ENCODE measurements at places on chromosomes 6 and 20.

GRCh38 chr6:45003387-45003786, 324.7 kb upstream of the RUNX2 start:
- no peak for DNase-seq

DNA sequence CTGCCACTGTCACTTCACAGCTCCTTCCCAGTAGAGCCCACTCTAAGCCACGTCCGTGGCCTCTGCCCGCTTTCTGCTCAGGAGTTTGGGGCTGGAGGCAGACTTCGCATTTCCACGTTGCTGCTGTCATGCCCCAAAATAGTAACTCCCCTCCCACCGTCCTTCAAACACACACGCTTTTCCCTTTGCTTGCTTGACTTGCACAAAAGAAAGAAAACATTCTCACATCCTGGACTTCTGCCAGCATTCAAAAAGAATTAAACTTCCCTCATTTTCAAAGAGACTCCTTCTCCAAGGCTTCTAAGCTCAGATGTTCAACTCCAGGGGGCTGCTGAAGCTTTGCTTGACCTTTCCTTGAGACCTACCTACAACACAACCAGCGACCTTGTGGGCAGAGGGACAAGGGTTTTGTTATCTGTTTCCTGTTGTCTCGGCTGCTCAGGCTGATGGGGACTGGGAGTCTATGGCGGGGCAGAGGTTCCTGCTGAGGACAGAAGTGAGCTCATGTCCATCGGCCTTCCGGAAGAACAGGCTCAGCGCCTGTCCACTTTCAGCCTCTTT, 263.8 kb upstream of the FOXQ1 start:
- DNase-seq: no peak

- DNase-seq: peak; percentile 74
These were observed 138.0 kb downstream of the HFE start for GRCh38 chr6:26224940-26225847.

DNA sequence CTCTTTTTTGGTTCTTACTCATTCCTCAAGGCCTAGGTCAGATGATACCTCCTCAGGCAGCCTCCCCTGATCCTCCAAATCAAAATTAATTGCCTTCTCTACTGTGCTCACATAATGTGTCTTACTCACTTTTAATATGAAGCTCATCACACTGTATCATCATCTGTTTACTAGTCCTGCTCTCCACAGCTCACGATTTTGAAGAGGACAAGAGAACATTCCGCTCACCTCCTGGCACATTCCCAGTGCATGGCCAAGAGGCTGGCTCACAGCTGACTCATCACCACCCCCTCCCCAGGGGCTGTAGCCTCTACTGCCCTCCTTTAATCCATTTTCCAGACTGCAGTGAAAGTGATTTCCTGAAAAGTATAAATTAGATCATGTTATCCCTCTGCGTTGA, 133.1 kb downstream of the ALDH8A1 start:
- DNase-seq: no peak

DNA sequence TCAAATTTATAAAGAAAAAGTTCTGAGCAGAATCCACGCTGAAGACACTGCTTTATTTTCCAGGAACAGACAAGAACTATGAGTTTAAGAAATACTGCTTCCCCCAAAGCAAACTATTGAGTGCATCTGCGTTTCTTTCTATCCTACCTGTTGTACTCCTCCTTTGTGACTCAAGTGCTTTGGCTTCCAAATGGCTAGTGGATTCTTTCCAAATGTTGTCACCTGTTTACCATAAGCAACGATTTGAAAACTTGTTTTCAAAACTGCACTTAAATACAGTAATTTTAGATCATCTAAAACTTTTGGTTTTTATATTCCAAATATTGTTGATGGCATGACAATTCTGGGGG, 9.5 kb downstream of the PXDC1 start:
- DNase-seq: no peak

GRCh38 chr20:20524756-20525155, 156.9 kb downstream of the INSM1 start:
- DNase-seq: no peak

DNA sequence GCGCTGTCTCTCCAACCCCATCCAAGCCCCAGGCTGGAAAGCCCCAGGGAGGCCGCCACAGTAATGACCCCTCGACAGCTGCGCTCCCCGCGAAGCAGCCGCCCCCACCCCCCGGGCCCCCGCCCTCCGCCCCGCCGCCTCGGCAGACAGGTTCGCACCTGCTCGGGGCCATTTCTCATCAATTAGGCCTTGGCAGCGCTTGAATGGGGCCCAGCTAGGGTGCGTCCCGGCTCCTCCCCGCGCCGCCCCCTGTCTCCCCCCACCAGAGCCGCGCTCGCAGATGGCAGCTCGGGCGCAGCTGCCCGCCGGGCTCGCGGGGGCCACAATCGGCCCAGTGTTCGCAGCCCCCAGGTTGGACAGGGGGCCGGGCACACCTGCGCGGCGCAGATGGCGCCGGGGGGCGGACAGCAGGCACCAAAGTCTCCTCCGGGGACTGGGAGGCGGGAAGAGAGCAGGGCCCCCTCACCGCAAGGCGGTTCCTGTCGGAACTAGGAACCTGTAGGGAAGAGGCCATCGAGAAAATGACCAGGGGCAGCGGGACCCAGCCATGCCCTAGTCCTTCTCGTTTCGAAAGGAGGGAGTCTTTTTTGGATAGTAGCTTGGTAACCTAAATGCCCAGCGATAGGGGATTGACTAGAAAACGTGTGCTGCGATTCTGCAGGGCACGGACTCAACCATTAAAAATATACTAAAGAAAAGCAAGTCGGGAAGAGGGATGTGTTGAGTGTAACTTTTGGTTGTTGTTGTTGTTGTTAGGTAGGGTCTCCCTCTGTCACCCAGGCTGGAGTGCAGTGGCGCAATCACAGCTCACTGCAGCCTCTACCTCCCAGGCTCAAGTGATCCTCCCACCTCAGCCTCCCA, 83.2 kb upstream of the EYA2 start:
- DNase-seq: no peak

GRCh38 chr6:131641554-131641953, 4.5 kb downstream of the ENPP3 start:
- no peak for DNase-seq

DNA sequence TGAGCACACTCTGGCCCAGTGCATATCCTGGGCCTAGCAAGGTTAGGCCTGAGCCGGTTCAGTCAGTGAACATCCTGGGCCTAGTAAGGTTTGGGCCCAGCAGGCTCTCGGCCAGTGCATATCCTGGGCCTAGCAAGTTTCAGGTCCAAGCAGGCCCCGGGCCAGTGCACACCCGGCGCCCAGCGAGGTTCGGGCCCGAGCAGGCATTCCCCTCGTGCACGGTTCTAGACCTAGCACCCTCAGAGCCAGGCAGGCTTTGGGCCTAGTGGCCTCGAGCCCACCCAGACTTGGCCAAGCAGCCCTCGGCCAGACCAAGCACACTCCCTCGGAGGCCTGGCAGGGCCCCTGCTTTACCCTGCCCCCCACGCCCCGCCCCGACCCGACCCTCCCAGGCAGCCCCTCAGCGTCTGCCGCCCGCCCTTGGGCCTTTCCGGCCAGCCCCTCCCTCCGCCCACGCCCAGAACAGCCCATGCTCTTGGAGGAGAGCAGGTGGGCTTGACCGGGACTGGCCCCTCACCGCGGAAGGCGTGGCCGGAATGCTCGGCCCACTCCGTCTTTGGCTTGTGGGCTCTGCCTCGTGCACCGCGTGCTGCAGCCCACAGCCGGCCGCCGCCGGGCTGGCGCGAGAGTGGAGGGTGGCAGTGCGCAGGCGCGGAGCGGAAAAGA, at the start of gene CTCFL:
TSS of gene CTCFL (minus strand) at position 630 of the 666 bp plus-strand sequence. CDS start 935 bp downstream, outside the sequence.
- no peak for DNase-seq

DNA sequence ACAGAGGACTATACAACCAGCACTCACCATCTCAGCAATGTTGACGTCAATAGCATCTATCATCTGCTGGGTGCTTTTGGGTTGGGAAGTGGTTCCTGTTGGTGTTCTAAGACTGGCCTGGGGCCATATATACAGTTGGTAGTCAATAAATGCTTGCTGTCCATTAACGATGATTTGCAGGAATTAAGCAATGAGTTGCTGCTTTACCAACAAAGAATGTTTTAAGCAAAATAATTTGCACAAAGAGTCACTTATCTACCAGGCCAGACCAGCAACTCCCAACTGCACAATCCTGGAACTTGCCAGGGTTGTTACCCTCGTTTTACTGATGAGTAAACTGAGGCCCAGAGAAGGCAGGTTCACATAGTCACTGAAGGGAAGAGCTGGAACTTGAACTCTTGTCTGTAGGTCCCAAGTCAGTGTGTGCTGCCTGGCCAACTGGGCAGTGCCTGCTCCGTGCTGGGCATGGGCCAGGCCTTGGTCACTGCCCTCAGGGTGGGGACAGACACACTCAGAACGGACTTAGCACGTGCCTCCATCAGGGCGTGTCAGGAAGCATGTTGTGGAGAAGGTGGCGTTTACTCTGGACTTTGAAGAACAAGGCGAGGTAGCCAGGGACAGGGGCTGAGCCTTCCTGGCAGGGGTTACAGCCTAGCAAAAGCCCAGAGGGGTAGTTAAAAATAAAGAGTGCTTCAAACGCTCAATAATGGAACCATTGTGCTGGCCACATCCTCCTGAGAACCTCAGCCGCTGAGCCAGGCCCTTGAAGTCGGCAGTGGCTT, 2.5 kb upstream of the SRC start:
- no peak for DNase-seq

DNA sequence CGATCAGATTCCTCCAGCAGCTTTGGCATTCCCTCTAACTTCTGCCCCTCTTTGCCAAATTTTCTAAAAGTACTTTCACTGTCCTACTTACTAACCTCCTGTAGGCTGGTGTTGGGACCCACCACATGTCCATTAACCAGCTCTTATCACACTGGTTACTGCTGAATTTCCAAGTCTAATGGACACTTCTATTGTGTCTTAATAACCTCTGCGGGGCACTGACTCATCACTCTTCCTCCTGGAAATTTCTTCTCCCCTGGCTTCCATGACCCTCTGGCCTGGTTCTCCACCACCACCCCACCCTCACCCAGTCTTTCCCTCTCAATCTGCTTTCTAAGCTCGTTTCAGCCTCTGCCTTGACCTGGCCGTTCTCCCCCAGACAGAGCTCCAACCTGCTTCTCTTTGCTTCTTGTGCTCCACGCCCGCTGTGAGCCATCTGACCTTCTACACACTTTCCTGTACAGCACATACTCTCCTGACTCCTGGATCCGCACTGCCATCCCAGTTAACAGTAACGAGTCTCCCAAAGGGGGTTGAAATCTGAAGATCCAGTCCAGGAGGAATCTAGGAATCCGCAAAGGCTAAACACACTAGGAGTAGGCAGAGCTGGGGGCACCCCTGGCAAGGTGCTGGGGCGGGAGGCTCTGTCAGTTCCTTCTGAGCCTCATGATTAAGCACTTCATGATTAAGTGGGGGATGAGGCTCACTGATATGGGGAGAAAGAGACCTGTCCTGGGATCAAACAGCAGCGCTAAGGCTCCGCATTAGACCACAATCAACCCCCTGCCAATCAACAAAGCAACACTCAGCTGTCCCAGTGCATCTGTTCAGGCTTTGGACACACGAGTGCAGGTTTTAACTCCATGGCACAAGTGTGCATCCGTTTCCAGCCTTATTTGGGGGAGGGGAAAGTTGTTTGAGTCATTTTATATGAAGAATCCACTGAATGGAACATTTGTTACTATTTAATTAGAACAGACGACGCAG, 146.3 kb downstream of the LY86 start:
- no peak for DNase-seq

DNA sequence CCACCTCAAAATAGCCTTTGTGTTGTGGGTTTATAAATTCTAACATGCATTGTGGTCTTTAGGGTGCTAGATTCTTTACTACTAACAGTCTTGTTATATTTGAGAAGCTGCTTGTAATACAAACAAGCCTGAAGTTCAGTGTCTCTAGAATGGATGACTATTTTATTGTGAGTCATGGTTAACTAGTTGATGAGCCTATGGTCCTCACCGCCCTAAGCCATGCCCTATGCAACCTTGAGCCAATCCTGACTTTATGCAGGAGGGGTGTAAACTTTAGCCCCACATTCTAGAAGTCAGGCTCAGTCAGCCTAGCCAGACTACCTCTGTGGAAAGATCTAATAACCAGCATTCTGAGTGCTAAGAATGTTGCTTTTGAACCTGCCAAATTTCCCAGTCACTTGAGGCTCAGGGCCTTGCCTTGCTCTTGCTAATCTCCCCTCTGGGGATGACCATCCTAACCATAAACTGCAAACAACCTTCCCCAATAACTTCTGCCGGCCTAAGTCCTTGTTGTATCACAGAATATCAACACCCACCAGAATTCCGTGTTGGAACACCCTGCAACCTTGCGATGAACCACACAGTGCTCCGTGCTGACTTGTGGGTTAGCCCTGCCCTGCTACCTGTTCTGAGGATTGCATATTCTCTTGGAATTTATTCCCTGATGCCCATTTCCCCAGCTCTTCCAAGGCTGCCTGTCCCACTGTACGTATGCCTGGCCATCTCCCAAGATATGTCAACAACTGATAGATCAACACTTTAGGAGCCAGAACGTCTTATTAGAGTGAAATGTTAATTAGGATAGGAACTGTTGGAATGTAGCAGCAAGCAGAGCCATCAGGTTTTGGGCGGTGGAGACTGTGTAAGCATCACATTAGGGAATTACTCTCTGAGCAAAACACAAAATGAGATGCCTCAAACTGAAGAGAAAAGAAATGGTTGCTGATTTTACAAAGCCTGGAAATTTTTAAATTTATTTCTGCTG, 71.7 kb upstream of the CEP85L start:
- DNase-seq: no peak

DNA sequence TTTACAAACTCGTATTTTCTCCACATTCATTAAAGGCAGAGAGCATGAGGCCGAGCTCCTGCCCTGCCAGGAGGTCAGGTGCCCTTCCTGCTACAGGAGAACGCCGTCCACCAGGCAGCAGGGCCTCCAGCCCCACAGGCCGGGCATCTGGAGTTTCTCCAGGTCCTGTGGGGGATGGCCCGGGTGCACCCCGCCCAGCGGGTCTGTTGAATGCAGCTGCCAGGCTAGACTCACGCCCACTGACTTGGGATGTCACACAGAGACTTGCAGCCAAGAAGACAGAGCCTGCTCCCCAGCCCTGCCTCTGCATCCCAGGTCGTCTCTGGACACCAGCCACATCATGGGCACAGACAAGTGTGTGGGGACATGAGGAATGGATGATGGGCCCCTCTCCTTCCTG, 376.4 kb downstream of the CDH4 start:
- no peak for DNase-seq

GRCh38 chr20:62570897-62571668, 71.2 kb upstream of the SLCO4A1 start:
- DNase-seq: no peak

GRCh38 chr20:1833216-1833615, 62.0 kb upstream of the SIRPA start:
- no peak for DNase-seq

DNA sequence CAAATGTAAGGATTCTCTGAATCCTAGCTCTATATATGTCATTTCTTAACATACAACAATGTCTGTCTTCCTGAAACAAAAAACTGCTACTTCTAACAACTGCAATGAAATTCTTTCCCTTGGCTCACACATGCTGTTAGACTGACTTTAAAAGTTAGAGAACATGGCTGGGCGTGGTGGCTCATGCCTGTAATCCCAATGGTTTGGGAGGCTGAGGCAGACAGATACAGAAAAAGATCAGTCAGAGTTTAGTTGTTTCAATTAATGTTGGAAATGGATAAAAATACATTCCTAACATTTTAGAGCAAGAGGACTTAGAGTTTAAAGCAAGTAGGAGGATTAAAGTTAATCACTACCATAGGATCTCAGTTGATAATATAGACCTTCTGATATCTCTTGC, 28.7 kb upstream of the KIAA1586 start:
- no peak for DNase-seq

GRCh38 chr20:1474817-1475603, 8.4 kb upstream of the NSFL1C start:
- DNase-seq: no peak

- no peak for DNase-seq
These were observed 49.6 kb downstream of the DSTN start for GRCh38 chr20:17619351-17620093.

GRCh38 chr6:168078175-168078942, 653 bp downstream of the FRMD1 start:
- DNase-seq: no peak
